ENCODE measurements at places on chromosomes 6 and 20.

DNA sequence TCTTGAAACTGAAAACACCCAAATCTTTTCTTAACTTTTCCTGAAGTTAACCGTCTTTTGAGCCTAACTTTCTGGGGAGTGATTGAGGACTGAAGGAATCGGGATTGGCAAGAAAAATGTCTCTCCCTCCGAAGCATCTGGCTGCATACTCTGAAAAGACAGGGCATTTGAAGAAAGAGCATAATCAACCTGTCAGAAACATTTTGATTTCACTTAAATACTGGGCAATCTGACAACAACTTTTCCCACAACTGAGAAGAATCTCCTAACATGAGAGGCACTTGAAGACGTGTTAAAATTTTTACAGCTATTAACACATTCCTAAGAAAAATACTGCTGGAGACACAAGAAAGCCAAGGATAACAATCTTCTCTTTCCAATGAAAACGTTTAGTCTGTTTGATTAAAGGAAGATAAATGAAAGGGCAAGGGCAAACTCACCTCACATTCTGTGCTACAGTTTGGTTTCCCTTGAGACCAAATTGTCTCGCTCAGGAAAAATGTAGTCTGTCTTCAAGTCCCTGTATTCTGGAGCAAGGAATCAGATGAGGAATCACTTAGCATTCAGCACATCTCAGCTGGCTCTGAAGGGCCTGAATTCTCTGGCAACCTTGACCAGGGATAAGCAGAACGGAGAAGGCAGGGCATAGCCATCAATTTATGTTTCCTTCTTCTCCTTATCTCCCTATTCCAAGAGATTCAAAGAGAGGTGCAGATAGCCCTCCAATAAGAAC, 76.1 kb downstream of the TBX18 start:
- DNase-seq: peak; percentile 6

- DNase-seq: no peak
These were observed 140.5 kb upstream of the ATXN1 start for GRCh38 chr6:16901782-16902181.

DNA sequence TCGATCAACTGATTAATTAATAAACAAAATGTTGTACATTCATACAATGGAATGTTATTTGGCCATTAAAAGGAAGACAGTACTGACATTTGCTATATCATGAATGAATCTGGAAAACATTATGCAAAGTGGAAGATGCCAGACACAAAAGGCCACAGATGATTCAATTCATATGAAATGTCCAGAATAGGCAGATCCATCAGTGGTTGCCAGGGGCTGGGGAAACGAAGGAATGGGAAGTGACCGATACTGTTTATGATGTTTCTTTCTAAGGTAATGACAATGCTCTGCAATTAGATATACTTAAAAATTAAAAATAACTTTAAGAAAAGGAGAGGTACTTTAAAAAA, 37.2 kb downstream of the ELOVL5 start:
- DNase-seq: no peak

- DNase-seq: no peak
These were observed 18.7 kb downstream of the BPHL start for GRCh38 chr6:3137057-3137777.

DNA sequence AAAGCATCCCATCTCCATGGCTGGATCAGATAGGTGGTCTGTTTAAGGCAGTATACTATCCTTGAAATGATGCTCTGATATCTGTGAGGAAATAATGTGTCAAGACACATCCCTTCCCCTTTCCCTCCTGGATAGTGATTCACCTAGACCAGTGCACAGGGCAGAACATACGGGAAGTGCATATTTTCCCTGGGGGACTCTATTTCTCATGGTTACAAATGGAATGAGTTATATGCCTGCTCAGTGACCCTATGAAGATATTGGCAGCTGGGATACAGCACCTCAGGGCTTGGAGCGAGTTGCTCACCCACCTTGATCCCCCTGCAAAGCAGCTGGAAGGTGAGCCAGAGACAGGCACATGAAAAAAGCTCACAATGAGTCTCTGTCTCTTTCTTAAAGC, 67.5 kb upstream of the PRL start:
- no peak for DNase-seq

DNA sequence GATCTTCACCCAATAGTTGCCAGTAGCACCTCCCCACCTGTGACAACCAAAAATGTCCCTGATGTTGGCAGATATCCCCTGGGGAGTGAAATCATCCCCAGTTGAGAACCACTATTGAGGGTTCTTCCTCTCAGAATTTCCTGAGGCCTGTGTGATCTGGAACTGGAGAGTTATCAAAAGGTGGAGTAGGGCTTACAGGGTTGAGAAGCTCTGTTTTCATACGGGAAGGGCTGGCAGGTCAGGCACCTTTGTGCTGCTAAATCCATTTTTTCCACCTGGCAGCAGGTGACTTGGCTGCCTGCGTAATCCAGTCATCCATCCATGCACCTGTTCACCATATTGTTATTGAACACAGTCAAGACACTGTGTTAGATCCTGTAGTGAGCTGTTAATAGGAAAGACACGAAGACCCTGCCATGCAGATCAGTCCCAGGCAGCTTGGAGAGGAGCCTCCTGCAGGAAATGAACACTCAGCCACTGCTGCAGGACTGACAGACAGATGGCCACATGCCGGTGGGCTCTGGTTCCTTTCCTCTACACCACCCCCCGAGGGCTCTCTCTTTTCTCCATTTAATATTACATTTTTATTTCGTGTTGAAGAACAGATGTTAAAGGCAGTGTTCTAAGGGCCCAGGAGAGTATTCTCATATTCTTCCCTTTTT, 5.4 kb downstream of the DUSP22 start:
- DNase-seq: no peak

DNA sequence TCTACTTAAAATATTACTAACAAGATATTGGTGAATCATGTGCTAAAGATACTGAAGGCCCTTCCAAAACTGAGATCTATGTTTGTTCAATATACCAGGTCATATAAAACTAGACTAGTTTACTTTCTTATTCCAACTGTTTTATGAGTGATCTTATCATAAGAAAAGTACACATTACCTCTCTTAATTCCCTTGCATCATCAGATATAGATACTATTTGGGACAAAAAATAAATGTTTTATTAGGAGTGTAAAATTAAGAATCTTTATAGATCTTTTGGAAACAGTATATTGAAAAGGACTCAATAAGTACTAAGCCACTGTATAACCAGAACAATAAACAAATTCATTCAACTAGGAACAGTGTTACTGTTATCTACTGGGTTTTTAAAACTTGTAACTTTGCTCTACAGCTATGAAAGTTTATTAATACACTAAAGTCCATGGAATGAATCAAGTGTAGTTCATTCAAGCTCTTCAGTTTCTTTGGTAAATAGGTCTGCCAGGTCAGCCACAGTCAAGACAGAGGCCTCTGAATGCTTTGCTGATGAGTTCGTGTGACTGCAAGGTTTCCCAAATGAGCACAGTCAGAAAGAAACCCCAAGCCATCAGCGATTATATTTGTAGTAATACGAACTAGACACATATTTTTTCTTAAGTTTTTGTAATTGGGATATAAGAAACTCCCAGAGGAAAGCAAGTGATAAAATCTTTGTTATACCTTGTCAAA, 71.8 kb upstream of the FBXO30 start:
- DNase-seq: no peak

- DNase-seq: no peak
These were observed 22.7 kb upstream of the CCND3 start for GRCh38 chr6:41964201-41964887.

DNA sequence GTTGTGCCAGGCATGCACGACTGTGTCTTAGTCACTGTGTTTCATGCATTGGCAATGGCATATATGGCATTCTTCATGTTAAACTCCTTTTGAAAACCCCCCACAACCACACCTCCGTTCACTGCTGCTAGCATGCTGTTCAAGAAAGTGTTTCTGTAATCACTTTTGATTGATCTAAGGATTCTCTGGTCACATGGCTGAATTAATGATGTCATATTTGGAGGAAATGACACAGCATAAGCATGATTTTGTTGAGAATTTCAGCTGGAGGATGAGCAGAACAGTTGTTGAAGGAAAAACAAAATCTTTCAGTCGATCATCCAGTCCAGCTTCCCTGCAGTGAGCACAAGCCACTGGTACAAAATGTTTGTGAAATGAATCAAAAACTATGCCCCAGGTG, 203.5 kb upstream of the ECI2 start:
- DNase-seq: no peak

DNA sequence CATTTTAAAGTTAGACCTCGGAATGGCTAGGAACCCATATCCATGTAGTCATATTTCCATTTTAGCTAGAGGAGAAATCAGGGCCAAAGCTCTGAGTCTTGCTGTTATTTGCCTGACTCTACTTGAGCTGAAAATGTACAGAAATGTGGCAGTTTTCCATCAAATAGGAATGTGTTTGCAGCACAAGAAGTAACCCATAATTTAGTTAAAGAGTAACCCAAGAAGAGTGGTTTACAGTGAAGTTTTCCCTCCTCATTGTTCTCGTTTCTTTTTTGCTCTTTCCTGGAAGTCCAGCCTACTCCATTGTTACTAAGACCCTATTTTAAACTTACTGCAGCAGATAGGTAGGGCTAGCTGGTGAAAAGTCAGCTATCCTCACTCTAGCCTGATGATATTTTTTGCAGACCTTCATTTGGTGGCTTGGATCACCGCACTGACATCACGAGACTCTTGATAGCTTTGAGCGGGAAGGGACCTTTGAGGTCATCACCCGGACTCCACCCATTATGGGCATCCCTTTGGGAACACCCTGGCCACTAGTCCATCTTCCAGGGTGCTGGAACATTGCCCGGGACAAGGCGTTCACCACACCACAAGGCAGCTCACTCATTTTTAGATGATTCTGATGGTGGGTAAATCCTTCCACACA, 28.0 kb upstream of the ADGRF5 start:
- no peak for DNase-seq

DNA sequence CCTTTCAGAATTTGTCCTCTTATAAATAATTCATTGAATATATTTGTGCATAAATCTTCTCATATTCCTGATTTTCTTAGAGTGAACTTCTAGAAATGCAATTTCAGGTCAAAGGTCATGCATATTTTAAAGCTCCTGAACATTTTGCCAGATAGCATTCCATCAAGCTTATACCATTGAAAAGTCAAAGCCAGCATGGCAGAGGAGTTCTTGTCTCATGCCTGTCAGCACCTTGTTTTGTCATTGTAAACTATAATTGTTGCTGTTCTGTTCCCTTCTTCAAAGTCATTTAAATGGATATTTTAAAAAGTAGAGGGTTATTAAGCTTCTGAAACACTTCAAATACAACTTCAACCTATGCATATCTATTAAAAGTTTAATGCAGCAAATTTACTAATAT, 170.6 kb downstream of the EYA4 start:
- DNase-seq: no peak

GRCh38 chr20:44771172-44771535, 25.5 kb downstream of the KCNK15 start:
- DNase-seq: no peak

- no peak for DNase-seq
These were observed 184.5 kb downstream of the KIF16B start for GRCh38 chr20:16388731-16389130.

DNA sequence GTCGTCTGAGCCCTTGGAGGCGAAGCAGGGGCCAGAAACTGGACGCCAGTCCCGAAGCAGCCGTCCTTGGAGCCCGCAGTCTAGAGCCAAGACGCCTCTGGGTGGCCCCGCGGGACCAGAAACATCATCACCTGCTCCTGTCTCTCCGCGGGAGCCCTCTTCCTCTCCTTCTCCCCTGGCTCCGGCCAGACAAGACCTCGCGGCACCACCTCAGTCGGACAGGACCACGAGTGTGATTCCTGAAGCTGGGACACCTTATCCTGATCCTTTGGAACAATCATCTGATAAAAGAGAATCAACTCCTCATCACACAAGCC, 416 bp downstream of the RSPH4A start:
- DNase-seq: no peak

DNA sequence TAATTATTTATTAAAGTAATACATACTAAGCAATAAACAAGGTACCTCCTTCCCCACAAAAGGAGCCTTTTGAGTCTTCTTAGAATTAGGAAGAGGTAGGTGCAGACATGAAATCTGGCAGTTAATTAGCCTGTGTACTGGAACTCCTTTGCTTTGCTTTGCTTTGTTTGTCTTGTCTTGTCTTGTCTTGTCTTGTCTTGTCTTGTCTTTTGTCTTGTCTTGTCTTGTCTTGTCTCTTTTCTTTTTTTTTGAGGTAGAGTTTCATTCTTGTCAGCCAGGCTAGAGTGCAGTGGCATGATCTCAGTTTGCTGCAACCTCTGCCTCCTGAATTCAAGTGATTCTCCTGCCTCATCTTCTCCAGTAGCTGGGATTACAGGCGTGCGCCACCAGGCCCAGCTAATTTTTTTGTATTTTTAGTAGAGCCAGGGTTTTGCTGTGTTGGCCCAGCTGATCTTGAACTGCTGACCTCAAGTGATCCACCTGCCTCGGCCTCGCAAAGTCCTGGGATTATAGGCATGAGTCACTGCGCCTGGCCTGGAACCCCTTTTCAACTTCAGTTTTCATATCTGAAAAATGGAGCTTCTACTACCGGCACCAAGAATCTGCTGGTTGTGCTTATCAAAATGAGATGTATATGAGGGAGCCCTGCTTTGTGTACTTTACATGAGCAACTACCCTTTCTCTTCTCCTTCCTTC, 301.2 kb downstream of the CDKAL1 start:
- DNase-seq: no peak

DNA sequence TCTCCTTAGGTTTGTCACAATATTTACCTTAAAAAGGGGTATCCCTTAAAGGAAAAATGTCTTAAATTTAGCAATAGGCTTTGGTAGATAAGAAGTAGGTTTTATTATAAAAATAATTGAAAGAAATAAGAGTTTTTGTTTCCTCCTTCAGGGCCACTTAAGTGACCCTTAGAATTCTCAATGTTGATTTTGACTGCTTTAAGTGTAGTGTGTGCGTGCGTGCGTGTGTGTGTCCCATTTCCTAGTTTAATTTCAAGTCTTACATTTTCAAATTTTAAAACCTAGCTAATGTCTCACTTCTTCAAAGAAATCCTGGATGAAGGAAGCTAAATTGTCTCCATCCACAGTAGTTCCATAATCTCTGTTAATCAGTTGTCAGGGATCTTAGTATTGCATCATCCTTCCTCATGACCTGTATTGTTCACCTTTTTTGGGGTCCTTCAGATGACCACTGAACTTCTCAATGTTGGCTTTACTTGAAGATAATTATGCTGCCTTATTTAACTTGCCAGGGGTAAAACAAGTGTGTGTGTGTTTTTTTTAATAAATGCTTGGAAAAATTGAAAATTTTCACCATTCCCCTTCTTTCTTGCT, 50.7 kb upstream of the TFB1M start:
- no peak for DNase-seq

DNA sequence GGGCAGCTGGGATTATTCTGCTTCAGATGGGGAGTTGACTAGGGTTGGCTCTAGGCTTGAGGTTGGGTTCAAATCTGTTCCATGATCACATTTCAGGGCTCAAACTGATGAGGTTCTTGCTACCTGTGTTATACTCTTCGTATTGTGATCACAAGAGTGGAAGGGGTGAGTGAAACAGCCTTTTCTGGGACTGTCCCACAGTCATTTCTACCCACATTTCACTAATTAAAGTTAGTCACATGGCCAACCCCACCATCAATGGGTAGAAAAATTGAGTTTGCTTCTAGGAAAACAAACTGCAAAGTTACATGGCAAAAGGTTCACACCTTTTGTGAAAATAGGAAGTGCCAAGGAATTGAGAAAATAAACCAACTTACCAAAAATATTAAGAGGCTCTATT, 33.5 kb upstream of the BMP2 start:
- no peak for DNase-seq

GRCh38 chr6:38310061-38310460, 329.7 kb downstream of the BTBD9 start:
- no peak for DNase-seq

GRCh38 chr6:163147994-163148393, 266.5 kb upstream of the QKI start:
- no peak for DNase-seq

- DNase-seq: no peak
These were observed 339.8 kb downstream of the HTR1B start for GRCh38 chr6:77123527-77123926.
